Endothelial cell of umbilical vein (primary cell): ENCODE measurements at places on chromosomes 2 and 18. TPM values are rescaled to one million over a fixed set of nuclear protein-coding genes. Genes with fewer than 3 reads are reported as not detected.
A peak's percentile ranks its signal among the peaks of the same experiment; 100 is the strongest.

DNA sequence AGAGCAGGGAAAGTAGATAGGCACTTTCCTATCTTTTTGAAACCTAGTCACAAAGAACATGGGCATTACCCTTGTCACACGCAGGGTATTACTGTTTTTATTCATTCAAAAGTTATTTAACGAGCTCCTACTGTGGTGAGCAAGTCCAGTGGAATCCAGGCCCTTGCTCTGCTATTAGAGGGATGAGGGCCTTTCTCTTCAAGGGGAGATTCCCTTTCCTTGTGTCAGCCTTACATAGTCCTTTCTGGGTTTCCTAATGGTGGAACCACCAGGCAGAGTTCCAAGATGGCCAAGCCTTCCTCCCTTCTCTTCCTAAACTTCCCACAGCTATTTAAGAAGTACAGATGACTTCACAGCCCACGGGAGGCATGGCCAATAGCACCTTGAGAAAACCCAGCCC lies 64.6 kb downstream of the SPTBN1 start:
- no peaks in the 10 kb centered on the region for H3K27me3 ChIP-seq
- DNase-seq: no peak
- no peak overlapping the region for H3K4me3 ChIP-seq
- peaks cover 10% of the 10 kb centered on the region for H3K4me1 ChIP-seq
- H3K36me3 ChIP-seq: no peaks in the 10 kb centered on the region
- H3K27ac ChIP-seq: no peak overlapping the region

DNA sequence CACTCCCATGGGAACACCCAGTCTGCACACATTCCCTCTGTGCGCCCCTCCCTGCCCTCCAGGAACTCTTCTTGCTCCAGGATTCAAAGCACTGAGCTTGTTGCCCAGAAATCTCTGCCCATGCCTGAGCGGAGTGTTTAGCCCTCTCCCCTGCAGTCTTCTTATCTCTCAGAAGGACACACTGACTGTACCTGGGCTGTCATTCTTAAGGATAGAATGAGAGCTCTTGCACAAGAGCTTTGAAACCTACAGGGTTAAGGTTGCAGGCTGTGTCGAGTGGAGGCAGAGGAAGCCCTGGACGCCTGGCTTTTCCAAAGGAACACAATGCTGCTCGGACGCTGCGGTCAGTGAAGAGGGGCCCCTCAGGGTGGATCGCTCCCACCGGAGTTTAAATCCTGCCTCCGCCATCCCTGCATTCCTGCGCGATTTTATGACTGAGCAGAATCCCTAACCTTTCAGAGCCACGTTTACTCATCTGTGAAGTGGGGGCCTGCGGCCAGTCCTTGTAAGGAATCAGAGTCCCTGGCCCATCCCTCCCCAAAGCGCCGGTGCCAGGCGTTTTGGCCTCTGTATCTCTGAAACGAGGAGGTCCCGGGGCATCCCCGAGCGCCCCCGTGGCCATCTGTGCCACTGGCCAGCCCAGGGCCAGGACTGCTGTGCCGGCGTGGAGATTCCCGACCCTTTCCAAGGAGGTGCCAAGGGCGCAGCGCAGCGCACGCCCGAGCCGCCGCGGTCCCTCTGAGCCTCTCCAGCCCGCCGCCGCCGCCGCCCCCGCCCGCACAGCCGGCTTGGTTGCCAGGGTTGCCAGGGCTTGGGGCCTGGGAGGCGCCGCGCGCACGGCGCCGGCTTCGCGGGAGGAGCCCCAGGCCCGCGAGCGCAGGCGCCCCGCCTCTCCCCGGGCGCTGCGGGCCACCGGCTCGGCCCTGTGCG lies 58.9 kb downstream of the FAM168B start:
- H3K4me1 ChIP-seq: no peaks in the 10 kb centered on the region
- peaks cover 41% of the 10 kb centered on the region for H3K27me3 ChIP-seq
- no peaks in the 10 kb centered on the region for H3K36me3 ChIP-seq
- no peak overlapping the region for H3K27ac ChIP-seq
- DNase-seq: no peak

DNA sequence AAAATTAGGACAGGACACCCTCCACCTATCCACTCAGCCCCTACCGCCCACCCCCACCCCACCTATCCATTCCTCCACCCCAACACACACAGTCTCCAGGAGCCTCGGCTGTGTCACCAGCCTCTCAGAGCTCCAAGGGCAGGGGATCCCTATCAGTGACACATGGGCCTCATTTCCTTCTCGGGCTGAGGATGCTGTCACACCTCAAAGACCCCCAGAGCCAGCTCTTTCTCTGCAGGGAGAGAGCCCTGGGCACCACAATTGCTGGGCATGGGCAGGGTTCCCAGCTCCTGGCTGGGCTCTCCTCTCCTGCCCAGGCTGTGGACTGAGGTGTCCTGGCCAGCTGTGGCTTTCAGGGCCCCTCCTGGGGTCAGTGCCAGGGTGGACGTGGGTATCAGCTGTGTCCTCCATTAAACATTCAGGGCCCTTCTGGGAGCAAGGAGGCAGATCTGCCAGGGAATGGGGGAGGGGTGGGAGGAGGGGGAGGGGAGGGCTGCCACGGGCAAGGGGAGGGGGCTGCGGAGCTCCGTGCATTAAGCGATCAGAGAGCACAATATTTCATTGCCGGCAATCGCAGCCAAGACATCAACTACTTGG lies 14.3 kb upstream of the ECEL1 start:
- H3K4me1 ChIP-seq: no peaks in the 10 kb centered on the region
- H3K4me3 ChIP-seq: no peak overlapping the region
- no peak for DNase-seq
- H3K27ac ChIP-seq: no peak overlapping the region
- no peaks in the 10 kb centered on the region for H3K36me3 ChIP-seq

GAREM1 gene
- total RNA-seq: 1.0 and 1.1 TPM in 2 replicates

SERPINB4 gene
- not detected in 2 replicates for total RNA-seq

DNA sequence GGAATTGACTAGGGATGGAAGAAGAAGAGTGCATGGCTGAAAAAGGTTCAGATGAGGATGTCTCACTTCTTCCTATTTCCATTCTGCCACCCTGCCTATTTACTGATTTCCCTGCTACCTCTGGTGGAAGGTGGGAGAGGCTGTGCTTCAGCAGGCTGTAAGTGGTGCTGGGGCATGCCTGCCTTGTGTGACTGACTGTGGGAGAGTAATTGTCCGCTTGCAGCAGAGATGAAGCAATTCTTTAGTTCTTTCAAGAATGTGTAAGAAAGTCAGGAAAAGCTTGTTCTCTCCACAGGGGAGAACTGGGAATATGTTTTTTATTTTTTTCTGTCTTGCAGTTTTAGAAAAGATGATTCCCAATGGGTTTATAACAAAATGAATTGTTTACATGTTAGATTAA lies 72.5 kb upstream of the NYAP2 start:
- H3K4me3 ChIP-seq: no peak overlapping the region
- H3K27ac ChIP-seq: no peak overlapping the region
- H3K4me1 ChIP-seq: no peaks in the 10 kb centered on the region
- no peaks in the 10 kb centered on the region for H3K36me3 ChIP-seq
- no peak for DNase-seq

PIEZO2 gene
- 5.0 and 11.2 TPM in 2 replicates for total RNA-seq

PARD6G gene
- 1.8 and 5.4 TPM in 2 replicates for total RNA-seq

- DNase-seq: peak; percentile 12
- no peak overlapping the region for H3K27ac ChIP-seq
- no peak overlapping the region for H3K4me3 ChIP-seq
- H3K27me3 ChIP-seq: no peaks in the 10 kb centered on the region
- H3K4me1 ChIP-seq: peaks cover 15% of the 10 kb centered on the region
These were observed 33.9 kb downstream of the ADCY3 start for GRCh38 chr2:24886126-24886501.
